ENCODE measurements at places on chromosomes 5 and 9.

DNA sequence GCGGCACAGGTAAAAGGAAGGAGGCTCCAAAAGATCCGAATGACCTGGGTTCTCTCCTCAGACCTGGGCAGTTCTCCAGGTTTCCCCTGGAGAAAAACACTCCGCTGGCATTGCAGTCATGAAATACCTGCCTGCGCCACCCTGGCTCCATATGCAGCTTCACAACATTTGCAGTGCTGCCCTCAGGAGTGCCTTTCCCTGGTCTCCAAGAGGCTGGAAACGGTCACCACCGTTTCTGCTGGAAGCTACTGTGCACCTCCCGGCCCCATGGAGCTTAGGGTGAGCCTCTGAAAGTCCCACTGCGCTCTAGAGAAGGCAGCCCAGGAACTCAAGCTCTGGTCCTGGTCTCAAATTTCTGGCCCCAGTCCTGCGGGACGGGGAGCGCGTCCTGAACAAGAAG lies 670 bp downstream of the UGT3A1 start:
- DNase-seq = no peak

DNA sequence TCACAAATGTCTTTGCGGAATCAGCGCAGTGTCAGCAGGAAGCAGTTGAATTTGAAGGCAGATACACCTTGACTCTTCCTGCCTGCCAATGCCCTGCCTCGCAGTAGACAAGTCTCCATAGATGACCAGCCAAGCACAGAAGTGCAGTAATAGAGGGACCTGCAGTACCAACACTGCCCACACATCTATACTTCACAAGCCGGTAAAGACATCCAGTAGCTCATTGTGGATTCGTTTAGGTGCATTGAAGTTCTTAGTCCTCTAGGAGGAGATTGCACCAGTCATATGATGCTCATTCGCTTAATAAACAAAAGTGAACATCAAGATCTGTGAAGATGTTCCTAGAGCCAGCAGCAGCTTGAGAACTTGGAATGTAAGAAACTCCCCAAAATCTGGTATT lies 7.1 kb upstream of the IFNA2 start:
- peak; percentile 38 for DNase-seq

- no peak for DNase-seq
Observed at GRCh38 chr5:83665631-83666030, 55.0 kb downstream of the HAPLN1 start.

- DNase-seq = no peak
Observed at GRCh38 chr5:155101697-155102096, 88.1 kb downstream of the KIF4B start.

DNA sequence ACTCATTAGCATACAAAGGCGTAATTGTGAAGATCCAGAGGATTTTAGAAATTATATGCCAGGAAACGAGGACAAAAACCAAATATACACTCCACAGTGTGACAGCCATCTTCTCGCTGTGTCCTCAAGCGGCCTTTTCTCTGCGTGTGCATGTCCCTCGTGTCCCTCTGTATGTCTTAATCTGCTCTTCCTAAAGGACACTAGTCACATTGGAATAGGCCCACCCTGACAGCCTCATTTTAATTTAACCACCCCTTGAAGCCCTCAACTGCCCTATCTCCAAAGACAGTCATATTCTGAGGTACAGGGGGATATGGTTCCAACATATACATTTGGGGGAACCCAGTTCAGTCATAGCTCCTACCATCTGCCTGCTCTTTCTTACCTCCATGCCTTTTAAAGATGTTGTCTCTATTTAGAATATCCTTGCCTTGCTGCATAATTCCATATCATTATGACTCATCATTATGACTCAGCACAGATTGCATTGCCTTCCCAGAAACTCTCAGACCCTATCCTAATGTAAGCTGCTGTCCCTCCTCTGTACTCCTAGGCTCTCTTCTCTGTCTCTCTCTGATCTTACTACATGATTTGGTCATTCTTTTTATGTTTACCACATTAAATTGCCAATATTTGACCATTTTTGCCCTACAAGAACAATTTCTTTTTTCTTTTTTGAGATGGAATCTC lies 210.9 kb downstream of the AOPEP start:
- no peak for DNase-seq

DNA sequence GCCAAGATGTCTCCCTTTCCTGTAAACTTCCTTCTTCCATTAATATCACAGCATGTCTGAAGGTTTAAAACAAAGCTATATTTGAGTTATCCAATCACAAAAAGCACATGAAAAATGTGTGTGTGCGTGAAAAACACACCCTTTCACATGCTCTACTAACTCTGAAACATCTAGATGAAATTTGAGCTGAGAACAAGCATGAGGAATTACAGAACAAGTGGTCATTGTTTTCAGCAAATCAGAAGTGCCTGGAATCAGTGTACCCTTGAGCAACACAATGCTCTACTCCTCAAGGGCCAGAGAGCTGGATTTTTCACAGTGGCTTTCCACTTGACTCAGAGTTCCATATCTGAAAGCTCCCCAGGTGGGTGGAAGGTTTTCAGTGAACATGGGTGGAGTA lies 255.9 kb downstream of the PSAT1 start:
- DNase-seq = no peak

- DNase-seq = no peak
Observed at GRCh38 chr9:69919461-69920061, 98.9 kb downstream of the CFAP95 start.

DNA sequence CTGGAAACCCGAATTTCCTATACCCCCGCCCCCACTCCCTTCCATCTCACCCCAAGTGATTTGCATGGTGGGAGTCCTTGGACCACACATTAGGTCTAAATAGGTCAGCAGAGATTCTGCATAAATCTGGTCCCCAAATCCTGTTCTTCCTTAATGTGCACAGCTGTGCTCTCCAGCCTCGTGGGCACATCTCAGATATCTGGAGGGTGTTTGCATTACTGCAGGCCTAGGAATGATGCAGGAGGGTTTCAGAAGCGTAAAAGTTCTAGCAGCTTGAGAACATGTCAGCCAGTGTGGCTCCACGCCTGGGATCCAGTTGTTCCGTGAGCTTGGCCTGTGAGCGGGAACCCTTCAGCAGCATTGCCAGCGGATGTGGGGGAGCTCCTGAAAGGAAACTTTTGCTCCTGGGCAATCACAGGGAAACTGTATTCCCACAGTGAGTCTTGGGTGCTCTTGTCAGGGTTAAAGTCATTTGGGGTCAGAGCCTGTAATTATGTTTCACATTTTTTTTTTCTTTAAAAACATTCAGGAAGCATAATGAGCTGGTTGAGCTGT lies 12.9 kb downstream of the ARHGAP26 start:
- no peak for DNase-seq

DNA sequence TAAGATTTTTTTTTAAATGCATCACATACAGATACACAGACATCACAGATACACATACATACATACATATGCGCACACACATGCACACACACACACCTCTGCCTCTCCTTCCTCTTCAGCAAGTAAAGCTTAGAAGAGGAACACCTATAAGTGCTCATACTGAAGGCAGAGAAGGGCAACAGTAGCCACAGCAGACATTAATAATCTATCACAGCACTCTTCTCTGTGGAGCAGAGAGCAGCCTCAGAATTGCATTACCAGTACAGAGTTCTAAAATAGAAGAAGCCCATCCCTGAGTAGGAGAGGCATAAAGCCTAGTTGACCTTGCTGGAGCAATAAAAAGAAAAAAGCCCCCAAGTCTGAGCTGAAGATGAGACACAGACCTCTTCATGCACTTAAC lies 110.6 kb downstream of the MLLT3 start:
- DNase-seq = no peak

- DNase-seq = no peak
Observed at GRCh38 chr5:43073597-43074546, 33.8 kb upstream of the ANXA2R start.

DNA sequence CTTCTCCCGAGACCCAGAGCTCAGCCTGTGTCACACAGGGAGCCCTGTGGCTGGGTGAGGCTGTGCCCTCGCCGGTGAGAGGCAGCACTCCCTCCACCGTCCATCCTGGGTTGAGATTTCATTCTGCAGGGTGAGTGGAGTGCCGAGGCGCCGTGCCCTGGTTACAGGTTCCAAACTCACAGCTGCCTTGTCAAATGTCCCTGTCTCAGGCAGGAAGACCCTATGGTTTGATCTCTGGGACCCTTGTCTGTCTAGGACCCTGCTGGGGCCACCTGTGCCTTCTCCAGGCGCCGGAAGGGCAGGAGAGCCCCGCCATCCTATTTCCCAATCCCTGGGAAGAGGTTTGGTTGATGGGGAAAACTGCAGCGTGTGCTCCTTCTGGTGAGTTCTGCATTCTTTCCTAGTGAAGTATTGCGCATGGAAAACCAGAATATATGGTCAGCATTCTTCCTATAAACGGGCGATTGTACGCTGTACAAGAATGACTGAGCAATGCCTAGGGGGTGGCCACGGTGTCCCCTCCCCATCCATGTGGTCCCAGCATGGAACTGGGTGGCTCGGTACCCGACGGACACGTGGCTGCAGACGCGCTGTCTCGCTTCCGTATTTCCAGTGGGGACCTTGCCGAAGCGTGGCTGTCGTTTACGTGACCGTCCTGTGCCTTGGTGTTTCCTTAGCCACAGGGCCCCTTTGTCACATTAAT lies 95.9 kb upstream of the COL5A1 start:
- DNase-seq = no peak

DNA sequence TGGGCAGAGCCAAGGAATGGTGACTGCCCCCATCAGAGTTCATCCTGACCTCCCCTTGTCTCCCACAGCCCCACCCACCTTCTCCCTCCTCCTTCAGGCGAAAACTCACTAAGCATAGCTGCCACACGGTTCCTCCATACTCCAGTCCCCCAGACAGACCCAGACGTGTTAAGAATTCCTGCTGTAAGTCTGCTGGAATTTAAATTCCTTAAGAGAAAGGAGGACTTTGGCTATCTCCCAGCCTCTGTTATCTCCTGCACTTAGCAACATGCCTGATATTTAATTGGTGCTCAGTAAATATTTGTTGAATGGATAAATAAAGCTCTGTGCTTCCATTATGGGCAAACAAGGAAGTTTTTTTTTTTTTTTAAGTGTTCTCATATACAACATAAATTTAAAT lies 213.7 kb downstream of the RFK start:
- DNase-seq = no peak

- DNase-seq = no peak
Observed at GRCh38 chr5:36978196-36978595, 101.6 kb downstream of the NIPBL start.

DNA sequence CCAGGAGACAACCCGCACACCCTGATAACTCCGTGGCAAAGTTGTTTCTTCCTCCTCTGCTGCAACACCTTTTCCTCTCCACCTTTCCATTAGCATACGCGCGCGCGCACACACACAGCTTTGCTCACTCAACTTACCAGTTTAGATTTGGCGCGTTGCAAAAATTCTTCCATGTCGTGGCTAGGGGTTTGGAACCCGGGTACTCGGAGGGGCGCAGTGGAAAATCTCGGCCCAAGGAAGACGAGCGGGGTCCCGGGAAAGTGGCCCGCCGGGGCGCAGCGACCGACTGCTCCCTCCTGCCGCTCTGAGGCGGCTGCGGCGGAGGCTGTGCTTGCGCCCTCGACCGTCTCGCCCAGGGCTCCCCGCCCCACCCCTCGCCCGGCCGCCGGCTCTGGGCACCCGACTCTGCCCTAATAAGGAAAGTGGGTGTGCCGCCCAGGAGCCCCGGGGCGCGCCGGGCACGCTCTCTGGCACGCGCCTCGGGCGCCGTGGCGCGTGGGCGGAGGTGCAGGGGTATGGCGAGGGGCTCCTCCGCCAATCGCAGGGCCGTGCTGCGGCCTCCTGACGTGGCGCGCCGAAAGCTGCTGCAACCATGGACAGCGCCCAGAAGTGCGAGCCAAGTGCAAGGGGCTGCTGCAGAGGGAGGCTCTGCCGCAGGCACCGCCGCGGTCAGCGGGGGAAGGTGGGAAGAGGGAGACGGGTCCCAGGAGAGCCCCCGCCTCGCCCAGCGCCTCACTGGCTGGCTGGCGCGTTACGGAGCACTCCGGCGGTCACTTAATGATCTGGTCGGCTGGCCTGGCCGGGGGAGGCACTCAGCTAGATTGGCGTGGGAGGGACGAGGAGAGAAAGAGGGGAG lies at the start of gene PRUNE2:
Gene PRUNE2 (minus strand): TSS at position 324 of the 856 bp plus-strand sequence. CDS start 151 bp downstream, at position 173.
- DNase-seq = no peak

GRCh38 chr5:95241-95980 lies 3.4 kb downstream of the PLEKHG4B start:
- no peak for DNase-seq

GRCh38 chr9:19485193-19485592 lies 76.4 kb downstream of the ACER2 start:
- no peak for DNase-seq

DNA sequence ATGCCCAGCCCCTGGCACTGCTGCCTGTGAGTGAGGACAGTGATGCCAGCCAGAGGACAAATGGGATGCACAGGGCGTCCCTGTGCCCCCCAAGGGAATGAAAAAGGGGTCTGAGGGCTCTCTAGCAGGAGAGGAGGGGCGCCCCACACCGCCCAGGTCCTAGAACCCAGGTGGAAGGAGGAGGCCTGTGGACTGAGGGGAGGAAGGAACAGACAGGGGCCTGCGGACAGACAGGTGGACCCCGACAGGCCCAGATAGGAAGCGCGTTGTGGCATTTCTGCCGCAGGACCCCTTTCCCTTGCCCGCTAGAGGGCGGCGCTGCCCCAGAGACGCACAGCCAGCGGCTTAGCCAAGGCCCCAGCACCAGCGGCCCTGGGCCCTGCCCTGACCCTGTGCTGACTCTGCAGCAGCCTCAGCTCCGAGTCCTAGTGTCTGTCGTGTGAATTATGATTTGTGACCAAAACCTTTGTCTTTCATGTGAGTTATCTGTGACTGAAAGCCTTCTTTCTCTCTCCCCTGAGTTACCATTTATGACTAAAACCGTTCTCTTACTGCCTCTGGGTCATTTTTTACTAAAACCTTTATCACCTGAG lies 30.7 kb downstream of the TRIP13 start:
- DNase-seq = peak; percentile 80

DNA sequence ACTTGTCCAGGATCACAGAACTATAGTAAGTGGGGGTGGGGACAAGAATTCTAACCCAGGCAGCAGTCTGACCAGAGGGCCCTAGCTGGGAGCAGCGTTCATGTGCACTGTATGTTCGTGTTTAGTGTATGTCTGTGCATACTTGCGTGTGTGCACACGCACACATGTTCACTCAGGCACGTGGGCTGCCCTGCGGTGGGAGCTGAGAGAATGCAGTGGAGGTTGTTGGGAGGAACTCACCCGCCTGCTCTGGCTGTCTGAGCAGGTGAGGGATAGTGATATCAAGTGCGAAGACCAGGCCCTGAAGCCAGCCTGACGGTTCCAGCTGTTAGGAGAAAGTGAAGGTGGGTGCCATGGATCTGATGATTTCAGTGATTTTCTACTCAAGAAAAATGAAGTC lies 942 bp downstream of the DCANP1 start:
- DNase-seq = no peak

- no peak for DNase-seq
Observed at GRCh38 chr9:91907484-91908292, 42.3 kb downstream of the ROR2 start.

- DNase-seq = no peak
Observed at GRCh38 chr5:3661755-3662296, 66.2 kb downstream of the IRX1 start.
